ENCODE measurements at places on chromosomes 7 and 10. TPM values are rescaled to one million over a fixed set of nuclear protein-coding genes. Genes with fewer than 3 reads are reported as not detected.

DNA sequence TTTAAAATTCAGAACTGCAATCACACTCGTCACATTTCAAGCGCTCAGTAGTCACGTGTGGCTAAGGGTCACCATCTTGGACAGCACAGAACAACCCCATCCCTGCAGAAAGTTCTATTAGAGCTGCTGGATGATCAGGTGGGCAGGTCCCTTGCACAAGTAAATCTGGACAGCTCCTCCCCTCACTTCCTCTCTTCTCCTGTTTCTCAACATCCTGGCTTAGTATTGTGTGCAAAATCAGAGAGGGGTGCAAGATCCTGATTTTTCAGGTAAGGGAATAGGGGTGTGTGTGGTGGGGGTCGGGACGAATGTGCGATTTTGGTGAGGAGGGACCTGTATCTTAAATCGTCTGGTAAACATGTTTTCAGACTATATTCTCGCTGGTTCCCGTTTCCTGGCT lies at the start of gene GIMAP4:
TSS of gene GIMAP4 (plus strand) at position 222 of the 400 bp plus-strand sequence. CDS start 2,512 bp downstream, outside the sequence.
- peak; percentile 30 for DNase-seq

DNA sequence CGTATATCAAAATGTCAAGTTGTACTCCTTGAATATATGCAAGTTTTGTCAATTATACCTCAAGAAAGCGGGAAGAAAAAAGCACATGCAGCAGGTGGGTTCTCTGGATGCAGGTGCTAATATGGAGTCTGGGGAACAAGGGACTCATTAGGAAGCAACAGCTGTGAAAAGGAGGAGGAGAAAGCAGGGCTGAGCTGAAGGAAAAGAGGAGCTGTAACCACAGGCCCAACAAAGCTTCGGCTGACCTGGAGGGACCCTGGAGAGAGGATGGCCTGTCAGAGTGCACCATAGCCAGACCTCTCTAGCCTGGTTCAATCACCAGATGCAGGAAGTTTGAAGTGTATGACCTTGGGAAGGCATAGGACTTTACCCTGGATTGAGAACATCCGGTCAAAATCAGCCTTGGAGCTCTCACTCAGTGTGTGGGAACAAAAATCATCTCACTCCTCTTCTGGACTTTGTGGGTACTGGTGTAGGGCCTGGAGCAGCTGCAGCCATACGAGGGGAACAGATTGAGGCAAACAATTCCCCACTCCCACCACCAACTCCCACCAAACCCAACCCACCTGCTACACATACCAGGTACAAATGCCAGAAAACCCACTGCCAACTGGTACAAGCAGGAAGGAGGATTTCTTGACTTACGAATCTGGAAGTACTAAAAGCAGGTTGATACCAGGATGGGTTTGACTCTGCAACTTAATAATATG lies 36.7 kb downstream of the NPTX2 start:
- DNase-seq: no peak

DKK1 gene
- polyA plus RNA-seq: 4.3 TPM

DNA sequence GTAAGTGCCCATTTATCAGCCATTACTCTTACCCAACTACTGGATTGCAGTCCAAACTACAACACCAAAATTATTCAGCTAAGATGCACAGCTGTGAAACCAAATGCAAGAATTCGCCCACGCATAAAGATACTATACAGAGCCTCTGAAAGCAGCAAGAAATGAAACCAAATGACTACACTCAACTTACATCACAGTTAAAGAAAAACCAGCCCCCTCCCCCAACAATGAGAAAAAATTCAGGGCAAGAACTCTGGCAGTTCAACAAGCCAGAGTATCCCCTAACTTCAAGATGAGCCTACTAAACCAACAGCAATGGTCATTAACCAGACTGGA lies 209.1 kb upstream of the VWC2 start:
- DNase-seq: no peak

DNA sequence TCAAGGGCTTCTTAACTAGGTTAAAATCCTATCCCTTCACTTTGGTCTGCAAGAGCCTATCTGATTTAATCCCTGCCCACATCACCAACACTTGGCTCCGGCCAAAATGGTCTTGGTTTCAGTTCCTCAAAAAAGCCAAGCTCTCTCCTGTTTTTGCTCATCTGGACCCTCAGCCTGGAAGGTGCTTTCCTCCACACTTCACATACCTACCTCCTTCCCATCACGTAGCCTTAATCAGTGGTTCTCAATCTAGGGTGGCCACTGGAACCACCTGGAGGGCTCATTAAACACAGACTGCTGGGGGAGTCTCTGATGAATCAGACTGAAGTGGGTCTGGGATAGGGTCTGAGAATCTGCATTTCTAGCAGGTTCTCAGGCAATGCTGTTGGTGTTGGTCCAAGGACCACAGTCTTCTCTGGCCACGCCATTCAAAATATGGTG lies 227.0 kb upstream of the AOAH start:
- DNase-seq: no peak

DNA sequence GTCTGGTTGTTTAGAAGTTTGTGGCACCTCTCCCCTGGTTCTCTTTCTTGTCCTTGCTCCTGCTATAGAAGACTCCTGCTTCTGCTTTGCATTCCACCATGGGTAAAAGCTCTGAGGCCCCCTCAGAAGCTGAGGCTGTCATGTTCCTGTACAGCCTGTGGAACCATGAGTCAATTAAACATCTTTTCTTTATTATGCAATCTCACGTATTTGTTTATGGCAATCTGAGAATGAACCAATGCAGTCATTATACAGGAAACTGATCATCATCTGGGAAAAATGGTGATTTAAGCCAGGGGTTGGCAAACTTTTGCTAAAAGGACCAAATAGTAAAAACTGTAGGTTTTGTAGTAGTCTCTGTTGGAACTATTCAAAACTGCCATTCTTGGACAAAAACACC lies 175.4 kb downstream of the CSTF2T start:
- DNase-seq: no peak

RAB19 gene
- polyA plus RNA-seq: not detected

GRCh38 chr10:114718374-114718773 lies 60.3 kb upstream of the ABLIM1 start:
- no peak for DNase-seq

ZPBP gene
- not detected for polyA plus RNA-seq

DNA sequence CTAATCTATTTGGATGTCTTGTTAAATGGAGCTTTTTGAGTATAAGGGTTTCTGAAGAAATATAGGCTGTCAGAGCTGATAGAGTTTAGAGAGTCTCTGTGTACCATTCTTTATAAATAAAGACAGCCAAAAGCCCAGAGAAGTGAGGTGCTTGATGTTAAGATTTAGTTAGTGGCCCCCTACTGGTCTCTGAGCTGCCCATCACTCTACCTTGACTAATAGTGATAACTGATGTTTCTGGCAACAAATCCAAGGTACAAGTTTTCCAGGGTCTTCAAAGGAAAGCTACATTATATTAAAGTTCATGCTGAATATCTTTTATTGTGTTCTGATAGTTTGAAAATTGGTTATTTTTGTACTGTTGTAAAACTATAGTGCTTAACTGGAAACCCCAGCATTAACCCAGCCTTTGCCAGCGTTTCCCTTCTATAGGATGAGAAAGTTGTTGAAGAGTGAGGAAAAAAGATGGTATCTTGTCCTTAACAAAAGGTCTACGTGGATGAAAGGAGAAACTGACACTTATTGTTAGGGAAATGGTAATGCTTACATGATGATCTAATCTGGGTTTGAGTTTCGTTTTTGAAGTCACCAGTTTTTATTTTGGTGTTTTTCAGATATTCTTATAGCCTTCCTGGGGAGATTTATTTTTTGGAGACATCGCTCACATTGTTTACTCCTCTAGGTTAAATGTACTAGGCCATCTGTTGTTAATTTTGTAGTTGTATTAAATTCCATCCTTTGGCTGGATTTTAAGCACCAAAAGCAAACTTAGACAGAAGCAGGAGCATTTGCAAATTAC lies 79.0 kb downstream of the AUTS2 start:
- no peak for DNase-seq

CYP3A7 gene
- not detected for polyA plus RNA-seq

GRCh38 chr7:54014765-54015164 lies 527.4 kb upstream of the VSTM2A start:
- DNase-seq: no peak

DNA sequence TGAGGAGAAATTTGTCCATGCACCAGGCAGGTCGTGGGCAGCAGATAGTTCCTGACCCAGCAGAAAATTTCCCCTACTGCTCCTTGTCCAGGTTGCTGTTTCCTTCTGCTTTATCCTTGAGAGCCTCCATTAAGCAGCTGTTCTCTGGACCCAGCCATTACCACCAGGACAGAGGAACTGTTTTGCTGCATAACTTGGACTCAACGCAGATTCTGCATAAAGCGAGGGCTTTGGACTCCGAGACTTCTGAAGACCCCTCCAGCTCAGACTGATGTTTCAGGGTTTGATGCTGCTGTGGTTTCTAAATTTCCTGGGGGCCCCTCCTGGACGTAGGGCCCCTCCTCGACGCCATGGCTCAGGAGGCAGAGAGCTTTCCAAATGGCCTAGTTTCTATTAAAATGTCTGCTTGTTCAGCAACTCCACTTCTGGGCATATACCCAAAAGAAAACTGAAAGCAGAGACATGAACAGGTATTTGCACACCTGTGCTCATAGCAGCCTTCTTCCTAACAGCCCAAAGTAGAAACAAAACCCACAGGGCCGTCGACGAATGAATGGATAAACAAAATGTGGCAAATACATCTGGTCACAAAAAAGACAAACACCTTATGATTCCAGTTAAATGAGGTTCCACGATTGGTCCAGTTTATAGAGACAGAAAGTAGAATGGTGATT lies 28.3 kb upstream of the LMTK2 start:
- DNase-seq: no peak

DNA sequence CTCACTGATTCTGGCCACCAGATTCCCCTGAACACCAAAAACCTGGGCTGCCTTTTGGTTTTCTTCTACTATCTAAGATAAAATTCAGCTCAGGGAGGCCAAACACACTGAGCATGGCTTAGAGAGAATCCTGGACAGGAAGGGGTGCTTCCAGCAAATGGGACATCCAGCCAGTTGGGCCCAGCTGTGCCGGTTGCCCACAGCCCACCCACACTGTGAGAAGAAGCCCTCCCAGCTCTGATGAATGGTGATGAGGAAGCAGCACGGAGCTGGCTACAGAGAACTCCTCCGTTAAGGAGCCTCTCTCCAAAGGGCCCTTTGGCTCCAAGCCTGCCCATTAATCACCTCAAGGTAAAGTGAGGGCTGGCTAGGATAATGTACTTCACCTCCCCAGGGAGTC lies 15.9 kb downstream of the LRRC18 start:
- DNase-seq: no peak

C10orf105 gene
- 0.20 TPM for polyA plus RNA-seq

DNA sequence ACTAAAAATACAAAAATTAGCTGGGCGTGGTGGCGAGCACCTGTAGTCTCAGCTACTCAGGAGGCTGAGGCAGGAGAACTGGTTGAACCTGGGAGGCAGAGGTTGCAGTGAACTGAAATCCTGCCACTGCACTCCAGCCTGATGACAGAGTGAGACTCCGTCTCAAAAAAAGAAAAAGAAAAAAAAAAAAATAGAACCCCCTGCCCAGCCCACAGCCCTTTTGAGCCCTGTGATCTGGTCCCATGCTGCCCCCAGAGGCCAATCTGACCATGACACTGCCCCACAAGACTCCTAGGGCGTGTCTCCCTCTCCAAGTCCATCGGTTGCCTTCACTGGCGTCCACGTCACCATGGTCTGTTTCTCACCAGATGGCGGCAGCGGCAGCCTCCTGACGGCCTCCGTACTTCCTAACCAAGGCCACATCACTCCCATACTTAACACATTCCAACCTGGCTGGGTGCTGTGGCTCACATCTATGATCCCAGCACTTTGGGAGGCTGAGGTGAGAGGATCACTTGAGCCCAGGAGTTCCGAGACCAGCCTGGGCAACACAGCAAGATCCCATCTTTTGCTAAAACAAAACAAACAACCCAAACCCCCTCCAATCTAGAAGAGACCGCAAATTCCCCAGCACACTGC lies 18.0 kb downstream of the STX1A start:
- no peak for DNase-seq

PLPP4 gene
- 0.36 TPM for polyA plus RNA-seq

DNA sequence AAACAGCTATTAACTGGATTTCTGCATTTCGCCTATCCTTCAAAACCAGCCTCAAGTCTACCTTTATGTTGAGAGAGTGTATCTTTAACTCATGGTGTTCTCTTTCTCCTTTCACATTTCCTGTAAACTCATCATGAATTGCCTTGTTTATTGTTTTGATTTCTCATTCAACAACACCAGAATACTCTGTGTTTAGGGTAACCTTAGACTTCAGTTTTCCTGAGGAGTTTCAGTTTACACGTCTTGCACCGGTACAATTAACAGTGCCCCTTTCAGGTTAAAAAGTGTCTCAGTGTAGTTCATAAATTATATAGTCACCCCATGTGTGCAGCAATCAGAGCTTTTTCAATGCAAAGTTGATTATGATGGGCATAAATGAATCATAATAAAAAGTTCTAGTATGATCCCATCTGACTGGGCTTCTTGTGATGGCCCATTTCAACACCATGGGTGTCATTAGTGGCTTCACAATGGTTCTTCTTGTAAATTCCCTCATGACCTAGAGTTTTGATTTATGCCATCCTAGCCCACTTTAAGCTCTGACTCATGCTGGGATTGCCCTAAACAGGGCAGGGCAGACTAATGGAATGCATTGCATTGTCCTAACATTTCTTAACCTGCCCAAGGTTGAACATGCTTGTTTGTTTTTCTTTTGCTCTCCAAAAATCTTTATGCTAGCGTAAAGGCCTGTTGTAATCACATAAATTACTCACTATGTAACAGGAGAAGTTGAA lies 22.0 kb downstream of the ITGB8 start:
- no peak for DNase-seq

- DNase-seq: no peak
Observed at GRCh38 chr10:127762925-127763324, 25.9 kb downstream of the FOXI2 start.

- DNase-seq: peak; percentile 46
Observed at GRCh38 chr10:93080350-93081046, 6.8 kb downstream of the CYP26A1 start.

- DNase-seq: no peak
Observed at GRCh38 chr10:68856352-68856751, 29.0 kb downstream of the STOX1 start.

- DNase-seq: no peak
Observed at GRCh38 chr7:33762911-33763306, 142.4 kb upstream of the BMPER start.

APBB1IP gene
- polyA plus RNA-seq: 1.6 TPM

GRCh38 chr7:43943417-43944187 lies 17.4 kb downstream of the UBE2D4 start:
- DNase-seq: no peak

DNA sequence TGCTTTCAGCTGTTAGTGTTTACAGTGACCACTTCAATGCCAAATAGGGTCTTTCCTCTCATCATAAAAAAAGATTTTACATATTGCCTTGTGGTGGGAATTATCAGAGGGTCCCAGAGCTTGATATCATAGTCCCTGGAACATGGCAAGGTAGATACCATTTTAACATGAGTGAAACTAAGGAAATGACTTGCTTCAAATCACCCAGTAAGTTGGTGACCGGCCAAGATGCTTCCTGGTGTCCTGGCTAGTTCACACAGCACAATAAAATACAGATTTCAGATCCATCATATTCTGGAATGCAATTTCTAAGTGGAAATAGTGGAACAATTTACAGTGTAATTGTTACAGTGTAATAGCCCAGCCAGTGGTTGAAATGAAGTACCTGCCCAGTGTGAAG lies 36.6 kb downstream of the CNNM1 start:
- DNase-seq: no peak

CALHM3 gene
- polyA plus RNA-seq: not detected

ACTL6B gene
- not detected for polyA plus RNA-seq

CHST15 gene
- polyA plus RNA-seq: 13.5 TPM

GRCh38 chr10:7611909-7612308 lies 54.9 kb downstream of the ITIH5 start:
- no peak for DNase-seq

Measured in muscle of back (tissue), 13 donors.